SK-MEL-5 (cell line): ENCODE measurements at places on chromosomes 6 and 20.

DNA sequence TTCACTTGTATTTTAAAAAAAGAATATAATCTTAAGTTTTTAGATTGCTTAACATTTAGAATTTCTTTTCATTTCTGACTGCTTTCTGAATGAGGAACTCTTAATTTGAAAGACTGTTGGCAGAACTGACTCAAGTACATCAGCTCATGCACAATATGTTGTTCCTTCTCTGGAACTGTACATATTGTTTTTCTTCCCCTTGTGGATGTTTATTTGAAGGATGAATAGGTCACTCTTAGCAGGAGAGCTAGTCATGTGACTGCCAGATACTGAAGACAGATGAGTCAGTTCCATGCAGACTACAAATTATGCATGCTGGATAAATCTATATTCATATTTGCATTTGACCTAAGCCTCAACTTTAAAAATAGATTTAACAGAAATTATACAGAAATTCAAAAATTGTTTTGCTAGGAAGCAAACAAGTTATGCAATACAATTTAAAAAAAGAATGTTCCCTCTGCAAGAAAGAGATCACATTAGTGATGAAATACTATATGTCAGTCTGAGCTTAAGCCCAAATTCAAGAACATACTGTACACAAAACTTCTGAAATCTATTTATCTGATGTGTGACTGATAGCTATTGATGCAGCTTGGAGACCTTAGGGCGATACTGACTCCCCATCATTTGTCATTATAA lies 1274.9 kb upstream of the GJE1 start:
- DNase-seq = peak; percentile 74

DNA sequence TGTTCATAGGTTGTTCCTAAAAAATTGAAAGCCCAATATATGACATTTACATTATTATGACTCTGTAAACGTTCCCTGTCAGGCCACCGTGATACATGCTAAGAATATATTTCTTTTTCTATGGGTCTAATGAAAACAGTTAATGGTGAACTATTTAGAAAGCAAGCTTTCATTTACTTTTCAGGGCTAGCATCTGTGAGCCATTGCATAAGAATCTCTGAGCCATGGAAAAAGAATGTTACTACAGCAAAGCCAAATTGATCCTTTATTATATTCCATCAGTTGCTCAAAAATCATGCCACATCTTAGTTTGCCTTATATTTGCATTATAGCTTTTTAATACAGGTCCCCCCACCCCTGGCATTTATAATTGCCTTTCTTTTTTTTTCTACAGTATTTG lies 275.5 kb downstream of the ZFAND3 start:
- no peak for DNase-seq

- no peak for DNase-seq
These were observed 45.3 kb downstream of the B4GALT5 start for GRCh38 chr20:49668181-49668877.

DNA sequence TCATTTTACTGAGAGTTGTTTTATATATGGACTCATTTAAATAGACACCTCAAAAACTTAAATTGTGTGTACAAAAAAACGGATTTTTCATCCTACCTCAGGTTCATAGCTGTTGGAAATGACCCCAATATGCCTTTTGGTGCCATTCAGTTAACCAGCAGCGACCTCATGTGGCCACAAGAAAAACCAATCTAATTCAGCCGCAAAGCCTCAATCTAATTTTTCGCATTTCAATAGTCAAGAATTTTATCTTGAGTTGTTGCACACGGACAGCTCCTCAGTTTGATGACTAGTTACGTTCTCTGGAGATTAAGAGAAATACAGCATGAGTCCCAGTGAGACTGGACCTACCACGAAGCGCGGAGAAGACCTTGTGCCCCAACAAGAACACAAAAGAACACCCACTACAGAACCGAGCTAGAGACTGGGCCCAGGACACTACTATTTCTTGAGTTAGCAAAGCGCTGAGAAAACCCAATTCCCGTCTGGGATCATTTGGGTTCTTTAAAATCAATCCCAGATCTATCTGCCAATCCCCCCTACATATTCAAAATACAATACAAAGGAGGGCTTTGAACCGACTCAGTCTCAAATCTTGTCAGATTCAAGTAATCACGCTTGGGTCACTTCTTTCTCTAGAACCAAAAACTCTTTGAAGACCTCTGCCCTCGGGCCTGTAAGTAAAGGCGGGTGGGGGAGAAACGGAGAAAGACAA lies 1.1 kb downstream of the TCP11 start:
- peak; percentile 77 for DNase-seq

DNA sequence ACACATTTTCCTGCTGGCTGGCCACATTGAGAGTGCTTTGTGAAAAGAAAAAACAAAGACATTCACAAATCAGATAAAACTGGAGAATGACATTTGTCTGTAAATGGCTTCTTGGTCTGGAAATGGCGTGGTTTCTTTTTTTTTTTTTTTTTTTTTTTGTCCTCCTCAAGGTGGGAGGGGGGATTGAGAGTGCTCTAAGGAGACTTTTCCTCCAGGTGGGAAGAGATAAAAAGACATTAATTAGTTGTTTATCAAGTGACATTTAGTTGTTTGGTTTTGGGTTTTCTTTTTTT lies 40.4 kb downstream of the GNAS start:
- DNase-seq = no peak

- DNase-seq = no peak
These were observed 241.6 kb downstream of the BMP7 start for GRCh38 chr20:57024849-57025248.
